ENCODE measurements at places on chromosomes 5 and 9.

DNA sequence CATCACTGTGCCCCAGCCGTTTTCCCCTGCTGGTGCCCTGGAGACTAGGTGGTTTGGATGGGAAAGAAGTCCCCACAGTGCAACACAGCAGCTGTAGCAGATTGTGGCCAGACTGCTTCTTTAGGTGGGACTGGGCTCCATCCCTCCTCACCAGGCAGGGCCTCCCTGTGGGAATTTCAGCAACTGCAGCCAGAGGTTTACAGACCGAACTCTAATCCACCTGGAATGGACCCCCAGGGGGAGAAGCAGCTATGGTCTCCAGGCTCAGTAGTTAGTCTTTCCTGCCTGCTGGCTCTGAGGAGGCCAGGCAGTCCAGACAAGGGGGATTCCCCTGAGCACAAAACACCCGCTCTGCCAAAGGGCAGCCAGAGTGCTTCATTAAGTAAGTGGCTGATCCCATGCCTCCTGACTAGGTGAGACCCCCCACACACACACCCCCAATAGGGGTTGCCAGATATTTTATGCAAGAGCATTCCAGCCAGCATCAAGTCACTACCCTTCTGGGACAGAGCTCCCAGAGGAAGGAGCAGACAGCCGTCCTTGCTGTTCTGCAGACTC is 188.9 kb downstream of the SGCD start:
- DNase-seq = no peak

DNA sequence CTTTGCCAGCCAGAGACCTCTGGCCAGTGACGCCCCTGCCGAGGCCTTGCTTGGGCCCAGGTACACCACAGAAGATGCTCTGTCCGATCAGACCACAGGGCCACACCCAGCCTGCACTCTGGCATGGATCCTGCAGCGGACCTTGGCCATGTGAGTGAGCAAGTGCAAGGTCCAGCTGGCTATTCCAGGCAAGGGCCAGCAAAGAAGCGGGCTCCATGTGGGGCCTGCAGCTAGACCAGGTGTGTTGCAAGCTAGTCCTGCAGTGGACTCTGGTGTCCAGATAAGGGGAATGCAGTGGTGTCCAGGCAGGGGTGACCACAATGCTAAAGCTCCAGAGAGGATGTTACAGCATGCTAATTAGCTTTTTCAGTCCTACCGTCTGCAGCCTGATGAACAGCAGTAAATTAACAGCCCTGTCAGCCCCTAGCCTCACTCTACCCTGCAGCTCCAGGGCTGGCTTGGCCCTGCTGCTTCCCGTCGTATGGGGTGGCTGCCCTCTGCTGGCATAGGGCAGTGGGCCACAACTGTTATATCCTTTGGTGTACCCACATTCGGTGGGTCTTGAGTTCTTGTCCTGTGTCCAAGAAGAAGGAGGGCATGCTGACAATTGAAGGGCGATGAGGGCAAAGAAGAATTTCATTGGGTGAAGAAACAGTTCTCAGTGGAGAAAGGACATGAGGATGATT is 284.5 kb upstream of the POU5F2 start:
- no peak for DNase-seq

- no peak for DNase-seq
Observed at GRCh38 chr9:127927988-127928675, 2.4 kb downstream of the PIP5KL1 start.

DNA sequence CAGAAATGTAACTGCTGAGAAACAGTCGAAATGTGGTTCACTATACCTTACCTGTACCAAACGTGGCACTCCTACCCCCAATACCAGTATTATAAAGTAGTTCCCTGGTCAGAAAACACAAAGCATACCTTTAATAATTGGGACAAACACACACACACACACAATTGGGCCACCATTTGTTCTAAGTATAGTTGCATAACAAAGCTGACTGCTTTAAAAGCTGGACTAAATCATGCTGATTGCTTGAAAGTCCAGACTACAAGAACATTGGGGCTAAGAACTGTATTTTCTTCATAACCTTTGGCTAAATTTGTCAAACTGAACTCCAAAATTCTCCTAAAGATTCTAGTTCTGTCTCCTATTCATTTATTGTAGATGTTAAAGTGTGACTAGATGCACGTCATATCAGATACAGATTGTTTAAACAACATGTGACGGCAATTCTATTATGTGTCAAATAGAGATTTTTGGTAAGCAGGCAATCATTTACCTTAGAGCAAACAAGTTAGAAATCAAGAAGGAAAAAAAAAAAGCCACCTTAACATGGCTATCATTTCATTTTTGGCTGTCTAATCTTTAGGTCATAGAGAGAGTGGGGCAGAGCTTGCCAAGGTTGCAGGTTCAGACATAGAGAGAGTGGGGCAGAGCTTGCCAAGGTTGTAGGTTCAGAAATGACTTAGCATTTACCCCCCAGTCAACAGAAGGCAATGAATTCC is 265.1 kb downstream of the ARL15 start:
- no peak for DNase-seq

DNA sequence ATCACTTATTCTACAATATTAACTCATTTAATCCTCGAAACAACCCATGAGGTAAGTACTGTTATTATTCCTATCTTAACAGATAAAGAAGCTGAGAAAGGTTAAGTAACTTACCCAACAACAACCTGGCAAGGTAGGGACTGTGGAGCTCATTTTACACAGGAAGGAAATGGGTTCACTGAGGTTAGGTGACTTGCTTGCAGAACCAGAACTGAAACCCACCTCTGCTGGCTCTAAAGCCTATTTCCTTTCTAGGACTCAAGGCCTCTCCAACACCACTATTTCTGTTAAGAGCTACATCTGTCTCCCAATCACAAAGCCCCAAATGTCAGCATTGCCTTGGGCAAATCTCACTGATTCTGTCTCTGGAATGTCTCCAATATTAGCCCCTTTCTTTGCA is 38.9 kb upstream of the IFNK start:
- no peak for DNase-seq

DNA sequence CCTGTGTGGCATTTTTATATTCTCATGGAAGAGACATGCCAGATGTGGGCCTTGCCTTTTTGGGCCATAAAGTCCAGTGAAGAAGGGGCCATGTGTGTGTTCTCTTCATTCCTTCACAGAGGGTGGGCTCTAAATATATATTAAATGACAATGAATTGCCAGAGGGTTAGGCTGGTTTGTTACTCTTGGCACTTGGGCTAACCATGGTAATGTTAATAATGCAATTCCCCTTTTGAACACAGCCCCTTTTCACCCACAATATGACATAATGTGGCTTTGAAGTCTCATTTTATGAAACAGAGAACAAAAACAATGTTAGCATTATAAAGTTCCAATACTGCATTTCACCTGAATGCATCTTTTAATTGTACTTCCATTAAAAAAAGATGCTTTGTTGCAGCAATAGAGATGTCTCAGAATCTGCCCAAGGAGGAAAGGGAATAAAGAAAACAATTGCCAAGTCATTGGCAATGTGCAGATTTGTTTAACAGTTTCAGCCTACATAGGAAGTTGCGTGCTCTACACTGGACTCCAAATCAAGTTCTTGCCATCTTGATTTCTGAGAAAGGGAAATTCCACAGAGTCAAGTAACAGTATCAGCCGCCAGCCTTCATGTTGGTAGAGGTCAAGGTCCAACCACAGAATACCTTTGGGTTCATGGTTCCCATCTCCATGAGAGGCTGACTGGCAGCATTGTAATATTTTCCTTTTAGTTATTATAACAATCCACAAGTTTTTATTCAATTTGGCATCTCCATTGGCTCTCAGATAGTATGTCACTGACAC is 141.9 kb downstream of the SLC12A2 start:
- DNase-seq = no peak

DNA sequence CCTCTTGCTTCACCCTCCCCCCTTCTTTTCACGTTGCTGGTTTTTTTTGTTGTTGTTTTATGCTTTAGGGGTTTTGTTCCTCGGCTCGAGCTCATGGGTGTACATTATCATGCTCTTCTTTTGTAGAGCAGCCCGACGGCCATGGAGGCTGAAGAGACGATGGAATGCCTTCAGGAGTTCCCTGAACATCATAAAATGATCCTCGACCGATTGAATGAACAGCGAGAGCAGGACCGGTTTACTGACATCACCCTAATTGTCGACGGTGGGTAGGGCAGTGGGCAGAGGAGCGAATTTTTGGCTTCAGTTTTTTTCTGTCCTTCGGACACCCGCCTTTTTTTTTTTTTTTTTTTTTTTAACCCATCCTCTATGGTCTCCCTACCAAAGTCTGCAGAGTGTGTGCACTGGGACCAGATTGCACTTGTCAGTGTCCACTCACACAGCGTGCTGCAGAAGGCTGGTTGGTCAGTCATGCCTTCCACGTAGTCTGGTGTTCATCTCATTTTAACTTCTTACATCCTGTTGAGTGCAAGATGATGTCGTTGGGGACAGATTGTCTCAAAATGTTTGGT is 1.3 kb downstream of the ZNF131 start:
- DNase-seq = no peak

- DNase-seq = no peak
Observed at GRCh38 chr5:50292735-50293394, 148.2 kb downstream of the EMB start.

- no peak for DNase-seq
Observed at GRCh38 chr5:128667152-128667551, 129.1 kb upstream of the FBN2 start.

GRCh38 chr5:59036274-59036961 is 453.5 kb downstream of the RAB3C start:
- no peak for DNase-seq

- DNase-seq = no peak
Observed at GRCh38 chr5:119255571-119256356, 100.1 kb upstream of the TNFAIP8 start.

DNA sequence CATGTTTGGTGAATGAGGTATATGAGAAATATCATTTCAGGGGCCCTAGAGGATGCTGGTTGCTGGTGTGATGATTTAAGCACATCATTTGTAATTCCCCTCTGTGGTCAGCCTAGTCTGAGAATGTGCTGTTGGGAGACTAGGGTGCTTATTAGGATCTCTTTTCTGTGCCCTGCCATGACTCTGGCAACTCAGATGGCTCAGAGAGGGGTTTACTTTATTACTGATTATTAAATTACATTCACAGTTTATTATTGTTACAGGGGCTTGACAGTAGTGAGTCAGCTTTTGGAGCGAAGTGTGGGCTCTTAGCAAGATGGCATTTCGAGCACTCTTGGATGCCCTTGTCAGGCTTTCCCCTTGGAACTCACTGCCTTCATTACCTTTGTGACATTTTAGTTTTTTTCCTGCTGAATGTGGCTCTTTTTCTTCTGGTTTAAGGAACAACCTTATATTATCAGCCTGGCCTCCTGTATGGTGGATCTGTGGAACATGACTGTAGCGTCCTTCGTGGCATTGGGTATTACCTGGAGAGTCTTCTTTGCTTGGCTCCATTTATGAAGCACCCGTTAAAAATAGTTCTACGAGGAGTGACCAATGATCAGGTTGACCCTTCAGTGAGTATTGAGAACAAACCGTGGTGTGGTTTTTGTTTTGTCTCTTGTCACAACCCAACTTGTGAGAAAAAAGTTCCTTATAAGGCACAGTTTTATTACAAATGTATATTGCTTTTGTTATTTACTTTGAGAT is 33.8 kb downstream of the RCL1 start:
- DNase-seq = no peak

DNA sequence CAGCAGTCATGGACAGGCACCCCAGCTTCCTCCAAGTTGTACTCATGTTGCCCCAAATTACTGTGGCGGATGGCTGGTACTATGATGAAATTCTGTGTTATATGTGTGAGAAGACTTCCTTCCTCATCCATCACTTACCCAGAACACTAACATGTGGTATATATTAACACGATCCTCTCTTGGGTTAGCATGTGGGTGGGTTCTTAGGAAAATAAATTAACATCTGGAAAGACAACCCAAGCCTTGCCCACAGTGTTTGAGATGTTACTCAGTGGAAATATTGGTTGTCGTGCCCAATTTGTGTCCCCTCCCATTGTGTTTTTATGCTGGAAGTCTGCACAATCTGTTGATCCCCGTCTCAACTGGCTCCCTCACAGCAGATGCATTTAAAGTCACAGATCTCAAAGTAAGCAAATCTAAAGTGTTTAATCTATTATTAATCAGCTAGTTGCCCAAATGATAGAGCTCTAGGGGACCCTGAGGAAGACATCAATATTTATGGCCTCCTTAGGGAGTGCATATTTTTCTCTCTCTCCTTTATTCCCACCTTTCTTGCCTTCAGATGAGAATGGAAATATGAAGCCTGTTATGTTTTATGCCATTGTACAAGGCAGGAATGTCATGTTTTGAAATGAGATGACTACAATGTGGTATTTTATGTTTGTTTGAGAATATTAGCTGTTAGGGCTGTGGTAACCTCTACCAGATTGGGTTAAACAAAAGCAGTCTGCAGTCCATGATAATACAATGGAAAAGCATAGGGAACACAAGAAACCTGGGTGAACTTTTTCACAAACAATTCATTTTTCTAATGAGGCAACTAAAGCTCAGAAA is 93.9 kb downstream of the GRIA1 start:
- no peak for DNase-seq

GRCh38 chr9:137499416-137499815 is 40.3 kb upstream of the NSMF start:
- DNase-seq = no peak

DNA sequence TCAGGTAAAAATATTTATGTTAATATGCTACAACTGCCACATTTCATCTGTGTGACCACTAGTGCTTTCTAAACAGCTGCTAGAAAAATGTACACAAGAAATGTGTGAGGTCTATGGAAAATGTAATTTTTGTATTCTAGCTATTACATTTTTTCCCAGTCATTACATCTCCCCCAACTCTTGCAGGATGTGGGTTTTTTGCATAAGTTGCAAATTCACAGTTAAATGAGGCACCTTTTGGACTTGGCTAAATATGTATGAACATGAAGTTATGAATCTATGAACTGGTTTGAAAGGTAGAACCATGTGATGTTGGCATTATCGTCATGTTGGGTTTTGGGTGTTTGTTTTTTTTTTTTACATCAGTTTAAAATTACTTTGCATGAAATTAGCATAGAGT is 590.4 kb upstream of the WWC1 start:
- DNase-seq = no peak

- no peak for DNase-seq
Observed at GRCh38 chr5:150694612-150695011, 6.2 kb downstream of the RBM22 start.

DNA sequence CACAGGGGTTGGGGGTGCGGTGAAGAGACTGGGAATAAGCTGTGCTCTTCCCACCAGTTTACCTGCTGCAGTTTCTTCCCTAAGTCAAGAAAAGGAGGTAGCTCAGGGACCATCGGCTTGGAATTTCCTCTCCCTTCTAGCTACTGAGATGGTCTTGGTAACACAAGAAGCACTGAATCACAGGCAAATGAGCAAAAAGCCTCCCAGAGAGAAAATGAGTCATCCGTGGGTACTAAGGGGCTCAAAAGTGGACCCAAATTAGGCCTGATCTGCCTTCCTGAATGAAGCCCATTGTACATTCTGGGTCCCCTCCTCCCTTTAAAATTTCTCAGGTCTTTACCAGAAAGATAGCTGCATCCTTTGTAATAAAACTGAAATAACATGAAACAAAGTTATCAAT is 49.9 kb downstream of the PTPN3 start:
- no peak for DNase-seq
